Thoracic aorta (tissue), 2 donors: ENCODE measurements at places on chromosomes 16 and 17.

DNA sequence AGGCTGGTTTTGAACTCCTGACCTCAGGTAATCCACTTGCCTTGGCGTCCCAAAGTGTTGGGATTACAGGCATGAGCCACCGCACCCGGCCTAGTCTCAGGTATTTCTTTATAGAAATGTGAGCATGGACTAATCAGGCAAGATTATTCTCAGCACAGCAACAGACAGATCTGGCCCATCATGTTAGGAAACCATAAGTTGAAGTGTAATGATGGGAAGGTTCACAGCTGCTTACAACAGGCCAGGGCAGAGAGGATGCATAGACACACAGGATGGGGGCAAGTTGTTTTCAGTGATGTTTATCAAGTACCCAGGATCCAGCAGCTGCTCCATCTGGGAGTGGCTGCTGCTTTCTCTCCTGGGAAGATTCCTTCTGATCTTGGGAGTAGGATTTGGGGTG, 16.6 kb upstream of the NOS2 start:
- no peaks in the 10 kb centered on the region for H3K36me3 ChIP-seq
- no peaks in the 10 kb centered on the region for H3K27me3 ChIP-seq
- H3K4me1 ChIP-seq, result peaks cover 9% of the 10 kb centered on the region
- no peak for DNase-seq

GRCh38 chr17:44926821-44927525, 11.7 kb upstream of the GFAP start:
- no peaks in the 10 kb centered on the region for H3K4me1 ChIP-seq
- H3K4me3 ChIP-seq, result no peak overlapping the region

DNA sequence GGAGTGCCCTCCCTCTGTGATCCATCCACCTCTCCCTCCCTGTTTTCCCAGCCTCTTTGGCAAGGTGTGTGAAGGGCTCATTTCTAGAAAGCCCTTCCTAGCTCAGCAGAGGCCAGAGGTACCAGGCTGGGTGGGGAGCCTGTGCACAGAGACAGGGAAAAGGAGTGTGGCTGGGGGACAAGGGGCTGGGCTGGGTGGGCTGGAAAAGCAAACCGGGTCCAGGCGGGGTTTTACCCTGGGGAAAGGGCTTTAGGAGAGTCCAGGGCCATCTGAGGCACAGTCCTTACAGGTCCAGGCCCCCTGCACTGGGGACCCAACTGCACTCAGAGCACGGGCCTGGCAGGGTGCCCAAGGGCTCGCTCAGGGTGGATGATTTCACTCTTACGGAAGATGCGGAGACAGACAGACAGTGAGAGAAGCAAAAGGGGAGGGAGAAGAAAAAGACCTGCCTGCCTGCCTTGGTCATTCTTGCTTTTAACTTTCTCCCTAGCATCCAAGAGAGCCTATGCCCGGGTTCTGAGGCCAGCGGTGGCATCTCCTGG, 7.0 kb downstream of the CRHR1 start:
- no peaks in the 10 kb centered on the region for H3K4me1 ChIP-seq
- DNase-seq, result no peak
- H3K27me3 ChIP-seq, result peaks cover 3% of the 10 kb centered on the region
- H3K4me3 ChIP-seq, result no peak overlapping the region
- H3K36me3 ChIP-seq, result no peaks in the 10 kb centered on the region

GRCh38 chr16:1070864-1071408, 1.6 kb upstream of the SSTR5 start:
- H3K4me3 ChIP-seq, result no peak overlapping the region
- no peaks in the 10 kb centered on the region for H3K36me3 ChIP-seq
- no peak overlapping the region for H3K27ac ChIP-seq

- H3K36me3 ChIP-seq, result no peaks in the 10 kb centered on the region
- no peak overlapping the region for H3K4me3 ChIP-seq
- no peaks in the 10 kb centered on the region for H3K4me1 ChIP-seq
- H3K27me3 ChIP-seq, result no peaks in the 10 kb centered on the region
Measured at GRCh38 chr17:44933824-44934744, 13.5 kb downstream of the KIF18B start.

GRCh38 chr16:5584109-5584508, 486.5 kb upstream of the EEF2KMT start:
- no peak overlapping the region for H3K27ac ChIP-seq
- H3K36me3 ChIP-seq, result no peaks in the 10 kb centered on the region
- no peak for DNase-seq
- no peaks in the 10 kb centered on the region for H3K27me3 ChIP-seq

- H3K4me1 ChIP-seq, result peaks cover 73% of the 10 kb centered on the region
- H3K4me3 ChIP-seq, result peak overlapping the region; percentile 76
Measured at GRCh38 chr16:75580-76501, 2.2 kb upstream of the MPG start.

- peaks cover 38% of the 10 kb centered on the region for H3K4me1 ChIP-seq
- peak overlapping the region; percentile 68 for H3K4me3 ChIP-seq
- H3K36me3 ChIP-seq, result no peaks in the 10 kb centered on the region
- H3K27me3 ChIP-seq, result peaks cover 14% of the 10 kb centered on the region
- no peak overlapping the region for H3K27ac ChIP-seq
Measured at GRCh38 chr16:51151961-51152663, 1.0 kb upstream of the SALL1 start.

DNA sequence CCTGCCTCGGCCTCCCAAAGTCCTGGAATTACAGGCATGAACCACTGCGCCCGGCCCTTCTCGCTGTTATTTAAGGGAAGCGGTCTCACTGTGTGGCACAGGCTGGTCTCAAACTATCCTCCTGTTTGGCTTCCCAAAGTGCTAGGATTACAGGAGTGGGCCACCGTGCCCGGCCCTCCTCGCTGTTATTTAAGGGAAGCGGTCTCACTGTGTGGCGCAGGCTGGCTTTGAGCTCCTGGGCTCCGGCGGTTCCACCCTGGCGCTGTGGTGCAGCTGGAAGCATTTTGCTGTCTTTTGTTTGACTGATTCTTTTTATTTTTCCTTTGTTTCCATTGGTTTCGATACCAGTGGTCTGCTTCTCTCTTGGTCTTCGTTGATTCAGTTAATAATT, 40.7 kb downstream of the FOXK2 start:
- no peak overlapping the region for H3K4me3 ChIP-seq
- no peaks in the 10 kb centered on the region for H3K27me3 ChIP-seq
- H3K4me1 ChIP-seq, result peaks cover 8% of the 10 kb centered on the region
- no peak for DNase-seq
- H3K27ac ChIP-seq, result no peak overlapping the region

DNA sequence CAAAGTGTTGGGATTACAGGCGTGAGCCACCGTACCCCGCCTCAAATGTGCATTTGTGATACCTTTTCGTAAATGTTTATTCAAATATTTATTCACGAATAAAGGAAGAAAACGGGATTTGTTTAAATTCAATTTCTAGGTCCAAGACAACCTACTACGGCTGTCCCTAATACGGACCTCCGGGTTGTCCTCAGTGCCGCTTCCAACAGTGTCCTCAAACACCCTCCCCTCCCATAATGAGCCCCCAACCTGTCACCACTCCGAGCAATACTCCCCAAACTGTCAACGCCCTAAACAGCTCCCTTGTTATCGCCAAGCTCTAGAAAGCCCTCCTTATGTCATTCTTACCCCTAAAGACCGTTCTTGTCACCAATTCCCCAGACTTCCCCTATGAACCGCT, 539 bp upstream of the GABARAPL2 start:
- H3K4me3 ChIP-seq, result peak overlapping the region; percentile 96
- H3K4me1 ChIP-seq, result peaks cover 25% of the 10 kb centered on the region
- no peaks in the 10 kb centered on the region for H3K36me3 ChIP-seq
- H3K27ac ChIP-seq, result peak overlapping the region; percentile 56
- DNase-seq, result no peak

DNA sequence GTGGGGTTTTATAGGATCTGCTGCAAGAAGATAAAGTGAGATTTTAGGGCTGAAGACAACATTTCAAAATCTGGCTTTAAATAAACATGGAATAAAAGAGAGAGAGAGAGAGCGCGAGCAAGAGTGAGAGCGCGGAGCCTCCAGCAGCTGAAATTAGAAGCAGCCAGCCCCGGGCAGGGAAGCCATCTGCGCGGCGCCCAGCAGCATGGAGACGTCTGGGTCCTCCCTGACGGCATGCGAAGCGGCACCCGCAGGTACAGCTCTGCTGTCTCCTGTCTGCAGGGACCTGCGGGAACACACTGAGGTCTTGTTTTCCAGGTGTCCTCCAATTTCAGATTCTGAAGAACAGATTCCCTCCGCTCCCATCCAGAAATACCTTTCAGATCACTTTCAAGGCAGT, 7.9 kb upstream of the BAIAP2 start:
- no peak overlapping the region for H3K4me3 ChIP-seq
- H3K27ac ChIP-seq, result no peak overlapping the region
- H3K27me3 ChIP-seq, result no peaks in the 10 kb centered on the region
- no peaks in the 10 kb centered on the region for H3K36me3 ChIP-seq
